ENCODE measurements at places on chromosomes 16 and 17.

DNA sequence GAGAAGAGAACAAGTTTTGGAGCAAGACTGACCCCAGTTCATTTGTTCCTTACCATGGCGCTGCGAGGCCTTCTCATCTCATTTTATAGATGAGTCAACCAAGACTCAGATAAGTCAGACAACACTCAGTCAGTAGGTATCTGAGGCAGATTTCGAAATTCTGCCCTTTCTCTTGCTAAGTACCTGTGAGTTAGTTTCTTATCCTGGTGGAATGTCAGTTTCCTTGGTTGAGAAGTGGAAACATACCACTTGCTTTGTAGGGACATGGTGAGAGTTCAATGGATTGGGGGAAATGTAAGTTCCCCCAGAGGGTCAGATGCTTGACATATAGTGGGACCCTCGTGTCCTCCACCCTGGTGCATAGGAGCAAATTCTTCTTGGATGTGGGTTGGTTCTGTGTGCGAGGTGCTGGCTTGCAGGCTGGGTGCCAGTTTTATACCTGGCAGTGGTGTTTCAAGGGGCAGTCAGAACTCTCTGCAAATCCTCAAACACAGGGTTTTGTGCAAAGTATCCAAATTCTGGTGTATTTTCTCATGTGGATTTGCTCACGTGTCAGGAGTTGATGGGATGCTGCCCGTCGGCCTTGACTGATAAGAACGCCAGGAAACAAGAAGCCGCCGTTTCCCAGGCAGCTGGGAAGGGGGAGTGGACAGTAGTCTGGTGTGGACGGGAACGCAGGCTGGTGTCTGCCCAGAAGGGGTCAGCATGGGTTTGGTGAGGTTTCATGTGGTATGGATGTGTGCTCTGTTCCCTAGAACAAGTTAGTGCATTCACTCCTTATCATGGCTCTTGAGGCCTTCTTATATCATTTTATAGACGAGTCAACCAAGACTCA lies 61.1 kb upstream of the CIBAR2 start:
- DNase-seq = peak; percentile 94

GRCh38 chr17:61456061-61456681 lies 3.9 kb downstream of the TBX4 start:
- DNase-seq = no peak

DNA sequence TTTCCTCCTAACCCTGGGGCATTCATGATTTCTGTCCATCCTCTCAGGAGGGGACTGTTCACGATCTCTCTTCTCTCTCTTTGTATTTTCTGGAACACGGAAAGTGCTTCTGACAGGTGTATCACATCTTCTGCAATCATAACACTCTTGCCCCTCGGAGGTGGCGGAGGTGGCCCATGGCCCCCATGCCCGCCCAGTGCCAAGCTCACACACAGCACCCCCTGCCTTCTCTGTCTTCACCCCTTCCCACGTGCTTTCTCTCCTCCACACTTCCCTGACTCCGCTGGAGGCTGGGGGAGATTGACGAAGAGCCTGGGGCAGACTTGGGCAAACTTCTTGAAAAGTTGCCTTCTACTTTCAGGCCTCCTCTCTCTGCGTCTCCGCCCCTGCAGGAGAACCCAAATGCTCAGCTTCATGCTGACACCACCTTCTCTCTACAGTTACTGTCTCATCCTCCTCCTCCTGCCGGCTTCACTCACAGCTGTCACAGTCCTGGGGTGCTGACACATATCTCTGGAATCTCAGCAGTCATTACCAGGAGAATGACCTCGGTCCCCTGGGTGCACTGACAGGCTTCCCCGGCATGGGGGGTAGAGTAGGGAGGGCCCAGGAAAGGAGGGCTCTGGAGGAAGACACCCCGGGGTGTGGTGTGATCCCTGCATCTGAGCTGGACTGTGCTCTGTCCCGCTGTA lies 127.1 kb downstream of the ENGASE start:
- DNase-seq = peak; percentile 57

DNA sequence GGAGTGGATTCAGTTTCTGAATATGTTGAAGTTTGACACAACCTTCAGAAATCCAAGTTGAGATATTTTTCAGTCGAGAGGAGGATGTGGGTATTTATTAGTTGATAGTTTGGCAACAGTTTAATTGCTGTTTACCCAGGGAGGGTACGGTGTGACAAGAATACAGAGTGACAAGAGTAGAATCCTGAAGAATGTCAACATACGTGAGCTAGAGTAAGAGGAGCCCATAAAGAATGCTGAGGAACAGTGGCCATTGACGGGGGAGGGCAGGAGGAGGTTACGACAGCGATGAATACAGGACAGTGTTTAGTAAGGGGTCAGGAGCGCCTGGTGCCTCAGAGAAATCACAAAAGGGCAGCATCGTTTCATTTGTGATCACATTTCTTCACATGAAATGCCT lies 76.5 kb downstream of the AATF start:
- DNase-seq = no peak

GRCh38 chr17:2212400-2212981 lies 91.1 kb downstream of the SMG6 start:
- no peak for DNase-seq

DNA sequence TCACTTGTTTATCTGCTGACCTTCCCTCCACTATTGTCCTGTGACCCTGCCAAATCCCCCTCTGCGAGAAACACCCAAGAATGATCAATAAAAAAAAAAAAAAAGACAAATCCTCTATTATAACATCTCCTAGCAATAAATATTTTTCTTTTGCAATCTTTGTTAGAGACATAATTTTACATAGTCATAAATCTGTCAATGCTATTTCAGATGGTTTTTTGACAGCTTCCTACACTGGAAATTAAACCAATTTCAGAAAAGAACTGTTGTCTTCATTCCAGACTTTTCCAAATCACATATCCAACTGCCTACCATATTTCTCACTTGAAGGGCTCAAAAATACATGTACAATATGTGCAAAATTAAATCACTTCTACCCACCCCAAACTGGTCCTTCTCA lies 3.7 kb downstream of the METTL16 start:
- DNase-seq = no peak
